ENCODE measurements at places on chromosomes 6 and 20.

DNA sequence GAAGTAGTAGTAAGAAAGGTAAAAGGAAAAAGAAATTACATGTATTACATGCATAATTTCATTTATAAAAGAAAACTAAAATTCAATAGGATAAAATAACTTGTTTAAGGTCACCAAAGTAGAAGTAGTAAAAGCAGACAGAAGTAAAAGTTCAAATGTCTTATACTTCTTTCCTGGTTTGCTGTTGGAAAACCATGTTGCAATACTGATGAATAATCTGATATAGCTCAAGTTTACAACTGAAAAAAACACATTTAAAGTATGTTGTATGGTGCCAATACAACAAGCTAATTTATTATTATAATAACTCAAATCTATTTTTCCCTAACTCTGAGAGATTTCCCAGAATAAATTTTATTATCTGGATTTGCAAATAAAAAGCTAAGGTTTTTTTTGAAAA is 78.3 kb downstream of the PHIP start:
- DNase-seq = no peak

DNA sequence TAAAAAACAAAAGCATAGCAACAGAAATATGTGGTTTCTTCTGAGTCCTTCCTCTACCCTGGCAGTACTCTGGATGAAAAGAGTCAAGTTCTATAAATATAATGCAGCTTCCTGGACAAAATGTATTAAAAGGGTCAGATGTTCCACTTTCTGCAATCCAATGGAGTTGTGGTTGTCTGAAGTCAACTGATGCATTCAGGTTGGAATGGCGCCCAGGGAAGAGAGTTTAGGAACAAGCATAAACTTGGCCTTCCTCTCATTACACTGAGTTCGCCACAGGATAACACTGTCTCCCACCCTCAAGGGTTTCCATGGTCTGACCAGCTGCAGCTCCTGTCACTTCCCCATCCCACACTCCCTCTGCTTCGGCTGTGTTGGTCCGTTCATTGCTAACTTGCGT is 66.4 kb downstream of the PLEKHG1 start:
- DNase-seq = no peak

GRCh38 chr6:165775721-165776120 is 112.7 kb upstream of the PDE10A start:
- DNase-seq = no peak

DNA sequence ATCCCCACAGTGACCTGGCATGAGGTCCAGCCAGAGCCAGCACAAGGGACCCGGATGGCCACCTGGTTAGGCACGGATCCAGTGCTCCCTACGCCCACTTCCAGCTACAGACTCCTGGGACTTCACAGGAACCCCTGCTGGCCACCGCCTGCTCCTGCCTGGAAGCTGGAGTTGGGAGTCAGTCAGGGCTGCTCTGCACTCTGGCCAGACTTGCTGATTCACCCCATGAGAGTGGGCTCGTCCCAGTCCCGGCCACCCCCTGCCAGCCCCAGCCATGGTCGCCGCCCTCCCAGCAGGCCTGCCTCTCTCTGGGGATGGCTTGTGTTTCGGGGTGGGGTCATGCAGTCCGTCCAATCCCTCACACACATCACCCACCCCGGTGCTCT is 125.8 kb downstream of the DLL1 start:
- no peak for DNase-seq

GRCh38 chr20:46741924-46742668 is 32.6 kb downstream of the SLC2A10 start:
- DNase-seq = no peak

GRCh38 chr6:56490993-56491392 is 151.7 kb downstream of the DST start:
- DNase-seq = no peak

- DNase-seq = no peak
Observed at GRCh38 chr6:53686355-53686940, 20.9 kb upstream of the KLHL31 start.

- DNase-seq = no peak
Observed at GRCh38 chr6:56484669-56485068, 158.0 kb downstream of the DST start.

GRCh38 chr6:147167576-147168461 is 36.4 kb upstream of the STXBP5 start:
- DNase-seq = no peak

- no peak for DNase-seq
Observed at GRCh38 chr6:116616737-116617053, 416 bp downstream of the RSPH4A start.

DNA sequence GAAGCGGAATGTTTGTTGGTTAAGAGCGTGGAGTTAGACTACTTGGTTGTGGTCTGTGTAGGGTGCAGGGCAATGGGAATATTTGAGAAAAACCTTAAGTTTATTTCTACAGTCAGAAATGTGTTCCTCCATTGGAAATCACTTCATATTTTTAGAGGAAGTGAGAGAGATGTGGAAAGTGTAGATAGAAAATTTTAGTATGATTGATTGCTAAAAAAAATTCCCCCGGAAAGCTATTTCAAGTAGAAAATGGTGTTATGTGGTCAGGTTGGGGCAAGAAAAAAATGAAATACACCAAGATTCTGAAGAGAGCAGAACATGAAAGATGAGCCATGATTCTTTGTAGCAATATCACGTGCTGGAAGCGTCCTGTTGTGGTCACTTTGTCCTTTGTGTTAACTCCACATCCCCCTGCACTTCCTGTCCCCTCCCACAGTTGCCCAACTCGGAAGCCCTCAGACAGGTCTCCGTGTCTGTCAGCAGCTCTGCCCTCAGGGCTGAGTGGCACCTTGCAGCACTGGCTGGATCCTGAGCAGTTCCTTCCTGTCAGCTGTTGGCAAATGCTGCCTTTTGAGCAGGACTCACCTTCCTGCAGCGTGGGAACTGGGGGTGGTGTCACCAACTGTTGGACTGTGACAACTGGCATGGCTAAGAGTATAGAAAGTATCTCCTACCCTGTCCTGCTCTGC is 137.5 kb upstream of the SLC24A3 start:
- DNase-seq = no peak
